ENCODE measurements at places on chromosomes 1 and 21.

DNA sequence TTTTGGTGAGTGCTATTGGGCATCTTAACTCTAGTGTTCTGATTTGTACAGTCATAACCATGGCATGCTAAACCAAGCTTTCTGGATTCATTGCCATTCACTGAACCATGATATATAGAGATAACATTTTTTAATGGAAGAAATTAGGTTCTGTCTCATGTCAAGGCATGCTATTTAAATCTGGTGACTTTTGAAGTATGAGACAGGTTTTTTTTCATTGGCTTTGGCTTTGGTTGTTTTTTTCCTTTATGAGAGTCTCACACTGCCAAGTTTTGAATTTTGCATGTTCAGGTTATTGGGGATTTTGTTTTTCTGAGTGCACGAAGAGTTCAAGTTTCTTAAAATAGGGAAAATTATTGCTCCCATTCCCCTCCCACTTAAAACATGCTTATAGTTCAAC is 141.3 kb upstream of the ADAMTS5 start:
- DNase-seq, result no peak

GRCh38 chr1:35756064-35756463 is 13.7 kb downstream of the CLSPN start:
- no peak for DNase-seq

DNA sequence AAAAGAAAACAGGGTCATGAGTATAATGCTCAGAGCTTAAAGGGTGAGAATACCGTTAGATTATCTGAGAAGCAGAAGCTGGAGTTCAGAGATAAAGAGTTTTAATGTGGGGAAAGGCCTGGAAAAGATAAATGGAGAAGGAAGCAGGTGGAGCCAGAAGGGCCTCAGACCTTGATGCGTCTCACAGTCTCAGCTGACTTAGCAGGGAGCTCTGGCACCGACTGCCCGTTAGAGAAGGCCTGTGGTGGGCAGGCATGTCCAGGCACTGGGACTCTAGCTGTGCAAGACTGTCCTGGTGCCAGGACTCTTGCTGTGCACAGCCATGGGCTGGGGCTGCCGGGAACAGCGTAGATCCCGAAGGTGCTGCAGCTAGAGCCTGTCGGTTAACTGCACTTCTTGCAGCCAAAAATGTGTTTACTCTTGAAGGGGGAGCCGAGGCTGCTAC is 3.8 kb upstream of the SLAMF9 start:
- DNase-seq, result no peak

DNA sequence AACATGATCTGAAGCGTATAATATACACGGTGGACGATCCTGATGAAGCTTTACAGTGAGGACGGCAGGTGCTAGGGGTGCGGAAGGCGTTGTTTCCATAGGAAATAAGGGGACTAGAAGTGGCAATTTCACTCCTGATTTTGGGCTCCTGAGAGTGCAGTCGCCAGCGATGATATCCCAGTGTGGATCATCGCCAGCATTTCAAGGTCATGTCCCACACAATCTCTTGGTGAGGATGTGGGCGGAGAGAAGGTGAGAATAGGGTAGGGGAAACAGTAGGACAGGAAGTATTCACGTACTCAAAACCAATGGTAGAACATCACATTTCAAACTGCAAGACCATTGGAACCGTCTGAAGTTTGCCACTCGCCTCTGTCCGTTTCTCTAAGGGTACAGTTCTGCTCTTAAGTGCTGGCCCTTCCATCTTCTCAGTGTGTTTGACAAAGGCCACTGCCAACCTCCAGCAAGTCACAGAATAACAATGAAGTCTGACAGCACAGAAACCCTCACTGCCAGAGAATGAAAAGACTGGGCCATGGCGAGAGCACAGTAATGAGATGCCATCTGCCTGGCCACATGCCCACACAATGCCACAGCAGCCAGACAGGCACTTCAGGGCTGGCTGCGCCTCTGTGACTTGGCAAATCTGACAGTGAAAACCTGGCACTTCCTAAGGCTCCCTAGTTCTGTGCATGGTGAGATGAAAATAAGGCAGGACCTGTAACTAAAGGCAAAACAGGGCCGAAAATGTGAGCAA is 27.9 kb downstream of the PCSK9 start:
- no peak for DNase-seq

DNA sequence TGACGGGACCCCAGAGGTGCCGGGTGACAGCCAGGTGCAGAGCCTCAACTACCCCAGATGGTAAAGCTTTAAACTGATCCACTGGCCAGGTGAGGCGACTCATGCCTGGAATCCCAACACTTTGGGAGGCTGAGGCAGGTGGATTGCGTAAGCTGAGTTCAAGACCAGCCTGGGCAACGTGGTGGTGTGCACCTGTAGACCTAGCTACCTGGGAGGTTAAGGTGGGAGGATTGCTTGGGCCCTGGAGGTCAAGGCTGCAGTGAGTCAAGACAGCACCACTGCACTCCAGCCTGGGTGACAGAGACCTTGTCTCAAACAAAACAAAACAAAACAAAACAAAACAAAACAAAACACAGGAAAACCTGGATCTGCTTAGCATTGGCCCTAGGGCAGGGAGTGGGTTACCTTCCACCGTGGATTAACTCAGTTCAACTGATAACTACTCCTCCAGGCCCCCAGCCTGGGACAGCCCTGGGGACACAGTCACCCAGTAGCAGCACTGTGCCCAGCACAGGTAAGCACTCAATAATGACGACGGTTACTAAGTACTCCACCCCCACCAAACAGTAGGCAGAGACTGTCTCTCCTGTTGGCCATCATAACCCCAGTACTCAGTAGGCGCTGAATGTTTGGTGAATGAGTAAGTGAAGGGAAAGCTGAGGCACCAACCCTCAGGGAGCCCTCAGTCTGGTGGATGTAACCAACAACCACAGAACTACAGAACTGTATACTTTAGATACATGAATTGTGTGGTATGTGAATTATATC is 21.6 kb downstream of the SLC66A1 start:
- DNase-seq, result no peak

DNA sequence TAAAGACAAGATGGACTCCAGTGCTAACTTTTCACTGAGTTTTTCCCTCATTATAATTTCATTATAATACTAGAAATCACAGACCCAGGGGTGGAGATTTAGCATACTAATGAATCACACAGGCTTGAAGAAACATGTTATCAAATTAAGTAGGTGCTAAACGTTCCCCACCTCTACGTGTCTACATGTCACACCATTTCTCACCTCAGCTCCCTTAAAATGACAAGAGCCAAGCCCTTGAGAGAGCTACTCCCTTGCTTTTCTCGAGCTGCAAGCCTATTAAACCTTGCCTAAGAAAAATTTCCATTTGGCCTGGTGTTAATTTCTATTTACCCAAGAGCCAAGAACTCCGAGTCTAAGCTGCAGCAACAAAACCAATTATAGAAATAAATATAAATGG is 396.3 kb upstream of the NEGR1 start:
- no peak for DNase-seq

GRCh38 chr1:146001709-146002108 is 5.3 kb upstream of the TXNIP start:
- DNase-seq, result no peak

DNA sequence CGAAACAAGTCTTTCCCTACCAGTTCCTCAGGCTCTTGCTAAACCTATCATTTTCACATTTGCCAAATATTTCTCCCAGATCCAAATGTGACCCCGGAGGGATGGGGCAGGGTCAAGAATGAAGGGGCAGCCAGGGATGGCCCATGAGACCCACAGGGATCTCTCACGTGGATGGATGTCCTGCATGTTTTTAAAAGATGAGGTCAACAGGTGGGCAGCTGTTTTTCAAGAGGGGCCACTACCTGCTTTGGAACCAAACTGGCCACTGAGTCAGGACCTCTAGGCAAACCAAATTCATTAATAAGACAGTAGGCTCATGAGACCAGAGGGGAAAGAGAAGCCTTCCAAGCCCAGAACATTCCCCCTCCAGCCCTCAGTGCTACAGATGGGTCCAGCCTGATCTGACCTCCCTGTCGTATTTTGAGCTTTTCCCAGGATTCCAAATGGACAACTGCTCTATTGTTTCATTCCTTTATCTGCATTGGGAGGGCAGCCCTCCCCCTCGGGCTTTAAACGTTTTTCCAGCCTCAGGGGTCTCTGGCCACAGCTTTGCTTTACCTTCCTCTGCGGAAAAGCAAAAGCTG is 252.5 kb upstream of the IRF2BP2 start:
- no peak for DNase-seq

DNA sequence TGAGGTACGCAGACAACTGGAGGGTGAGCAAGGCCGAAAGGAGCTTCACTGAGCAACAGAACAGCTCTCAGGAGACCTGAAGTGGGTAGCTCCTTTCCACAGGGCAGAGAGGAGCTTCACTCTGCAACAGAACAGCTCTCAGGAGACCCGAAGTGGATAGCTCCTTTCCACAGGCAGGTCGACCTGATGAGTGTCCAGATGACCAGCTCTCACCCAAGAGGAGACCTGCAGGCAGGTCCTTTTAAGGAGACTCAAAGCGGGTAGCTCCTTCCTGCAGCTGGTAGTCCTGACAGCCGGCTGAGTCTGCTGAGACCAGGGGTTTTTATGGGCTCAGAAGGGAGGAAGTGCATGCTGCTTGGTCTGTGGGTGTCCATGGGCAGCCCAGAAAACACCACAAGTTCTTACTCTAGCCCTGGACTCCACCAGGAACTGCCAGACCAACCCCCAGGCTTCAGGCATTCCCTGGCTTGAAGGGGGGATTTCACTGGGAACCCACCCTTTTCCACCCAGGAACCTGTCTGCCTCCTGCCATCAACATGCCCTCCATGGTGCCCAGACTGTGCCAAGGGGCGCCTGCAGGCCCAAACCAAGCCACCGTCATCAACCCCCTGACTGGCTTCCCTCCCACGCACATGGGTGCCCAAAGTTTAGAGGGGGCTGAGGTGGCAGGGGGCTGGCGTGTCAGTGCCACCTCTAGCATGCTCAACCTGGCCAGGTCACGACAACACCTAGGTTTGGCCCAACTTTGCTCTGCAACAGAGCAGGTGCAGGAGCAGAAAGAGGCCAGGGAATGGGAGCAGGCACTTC is 43.6 kb downstream of the ZBTB8OS start:
- DNase-seq, result no peak

DNA sequence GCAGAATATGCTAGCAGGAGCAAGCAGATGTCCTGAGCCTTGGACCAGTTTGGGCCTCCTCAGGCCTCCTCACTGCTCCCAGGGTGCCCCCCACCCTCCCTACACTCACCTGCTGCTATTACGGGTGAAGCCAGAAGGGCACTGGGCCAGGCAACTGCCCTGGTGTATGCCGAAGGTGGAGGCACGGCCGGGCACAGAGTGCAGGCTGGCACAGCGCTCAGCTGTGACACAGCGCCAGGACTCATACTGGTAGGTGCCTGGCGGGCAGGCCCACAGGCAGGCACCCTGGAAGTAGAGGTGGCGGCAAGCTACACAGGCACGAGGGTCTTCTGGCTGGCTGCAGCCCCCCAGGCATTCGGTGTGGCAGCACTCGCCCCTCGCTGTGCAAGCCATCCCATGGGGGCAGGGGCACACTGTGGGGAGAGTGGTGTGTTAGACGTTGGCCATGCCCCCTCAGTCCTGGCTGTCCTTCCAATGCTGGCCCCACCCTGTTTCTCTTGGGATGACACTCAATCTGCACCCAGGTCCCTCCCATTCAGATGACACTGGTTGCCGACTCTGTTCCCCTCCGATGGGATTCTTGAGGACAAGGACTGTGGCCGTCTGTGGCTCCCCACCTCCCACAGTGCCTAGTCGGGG is 7.0 kb downstream of the INSRR start:
- DNase-seq, result no peak

- no peak for DNase-seq
Observed at GRCh38 chr21:44626262-44626661, 631 bp upstream of the KRTAP10-9 start.

DNA sequence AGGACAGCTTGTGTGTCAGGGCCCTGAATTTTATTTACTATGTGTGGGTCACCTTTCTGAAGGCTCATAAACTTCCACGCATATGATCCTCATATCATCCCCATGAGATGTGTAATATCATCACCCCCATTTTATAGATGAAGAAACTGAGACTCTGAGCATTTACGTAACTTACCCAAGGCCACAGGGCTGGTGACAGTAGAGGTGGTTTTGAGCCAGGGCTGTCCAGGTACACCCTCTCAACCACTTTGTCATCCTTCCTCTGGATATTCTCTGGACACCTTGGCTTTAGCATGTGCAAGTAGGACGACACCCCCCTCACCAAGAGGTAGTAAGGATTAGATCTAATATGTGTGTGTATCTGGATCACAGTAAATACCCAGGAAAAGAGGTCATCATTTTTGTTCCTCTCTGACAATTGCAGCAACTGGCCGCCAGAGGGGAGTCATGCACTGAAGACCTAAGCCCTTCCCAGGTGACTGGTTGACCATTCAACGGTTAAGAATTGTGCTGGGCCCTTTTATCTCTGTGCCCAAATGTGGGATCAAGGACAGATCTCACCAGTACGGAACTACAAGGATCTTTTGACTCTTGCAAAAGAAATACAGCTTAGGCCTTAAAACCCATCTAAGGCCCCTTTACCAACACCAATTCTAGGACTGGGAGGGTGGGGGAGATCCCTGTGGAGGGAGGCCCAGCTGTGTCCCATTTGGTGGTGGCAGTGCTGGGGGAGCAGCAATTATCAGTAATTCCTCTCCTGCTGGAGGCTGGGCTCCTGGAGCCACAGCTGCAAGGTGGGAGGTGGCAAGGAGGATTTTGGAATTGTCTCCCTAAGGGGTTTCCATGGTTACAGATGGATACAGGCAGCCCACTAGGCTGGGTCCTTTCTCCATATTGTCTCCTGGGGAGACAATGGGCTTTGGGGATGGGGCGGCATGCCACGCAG is 13.7 kb upstream of the E2F2 start:
- peak; percentile 79 for DNase-seq

DNA sequence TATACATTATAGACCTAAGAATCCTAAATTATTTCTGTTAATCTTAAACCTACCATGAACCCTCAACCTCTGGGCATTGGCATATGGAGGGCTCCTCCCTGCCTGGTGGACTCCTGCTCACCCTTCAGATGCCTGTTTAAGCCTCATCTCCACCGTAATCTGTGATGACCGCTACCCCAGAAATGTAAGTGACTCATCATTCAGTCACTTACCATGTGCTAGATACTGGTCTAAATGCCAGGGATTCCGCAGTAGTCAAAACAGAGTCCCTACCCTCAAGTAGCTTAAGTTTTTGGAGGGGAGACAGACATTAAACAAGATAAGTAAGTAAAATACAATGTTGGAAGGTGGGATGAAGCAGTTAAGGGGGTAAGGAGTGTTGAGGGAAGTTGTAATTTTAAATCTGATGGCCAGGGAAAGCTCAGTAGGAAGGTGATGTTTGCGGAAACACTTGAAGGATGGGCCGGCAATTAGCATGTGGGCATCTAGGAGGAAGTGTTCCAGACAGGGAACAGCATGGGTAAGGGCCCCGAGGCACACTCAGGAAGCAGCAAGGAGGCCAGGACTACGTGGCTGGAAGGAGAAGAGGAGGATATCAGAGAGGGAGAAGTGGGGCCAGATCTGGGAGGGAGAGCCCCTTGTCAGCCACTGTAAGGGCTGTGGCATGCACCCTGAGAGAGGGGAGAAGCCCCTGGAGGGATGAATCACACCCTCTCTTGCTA is 141.7 kb upstream of the HOOK1 start:
- no peak for DNase-seq
